Activated naive CD8-positive, alpha-beta T cell treated with anti-CD3 and anti-CD28 coated beads for 36 hours (primary cell): ENCODE measurements at places on chromosomes 3 and 15. TPM values are rescaled to one million over a fixed set of nuclear protein-coding genes. Genes with fewer than 3 reads are reported as not detected.

The CHRM5 gene
- total RNA-seq = not detected

DNA sequence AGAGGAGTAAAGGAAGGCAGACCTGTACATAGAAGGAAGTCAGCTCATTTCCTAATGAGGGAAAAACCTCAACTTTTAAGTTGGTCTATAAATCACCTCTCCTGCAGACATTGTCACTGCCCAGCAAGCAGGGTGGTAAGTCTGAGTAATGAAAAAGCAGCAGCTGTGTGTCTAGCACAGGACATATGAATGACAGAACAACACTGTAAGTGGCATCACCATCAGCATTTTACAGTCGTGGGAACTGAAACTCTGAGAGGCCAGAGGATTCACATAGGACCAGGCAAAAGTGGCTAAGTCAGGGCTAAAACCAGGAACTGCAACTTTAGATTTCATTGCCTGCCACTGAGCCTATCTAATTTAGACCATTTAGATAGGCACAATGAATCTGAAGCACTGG, 235.6 kb downstream of the CLSTN2 start:
- peaks cover 10% of the 10 kb centered on the region for H3K27me3 ChIP-seq
- no peak overlapping the region for H3K27ac ChIP-seq
- no peak for DNase-seq
- H3K4me3 ChIP-seq = no peak overlapping the region

GRCh38 chr15:38186507-38186906, 66.1 kb upstream of the SPRED1 start:
- no peak overlapping the region for H3K27ac ChIP-seq
- H3K27me3 ChIP-seq = peaks cover 34% of the 10 kb centered on the region
- H3K4me3 ChIP-seq = no peak overlapping the region
- H3K36me3 ChIP-seq = no peaks in the 10 kb centered on the region
- H3K4me1 ChIP-seq = no peaks in the 10 kb centered on the region

- H3K27ac ChIP-seq = no peak overlapping the region
- no peaks in the 10 kb centered on the region for H3K36me3 ChIP-seq
- no peak overlapping the region for H3K4me3 ChIP-seq
Measured at GRCh38 chr3:170732660-170733245, 137.2 kb downstream of the RPL22L1 start.

- H3K27me3 ChIP-seq = no peaks in the 10 kb centered on the region
- H3K4me3 ChIP-seq = no peak overlapping the region
- no peak overlapping the region for H3K27ac ChIP-seq
- no peak for DNase-seq
- H3K36me3 ChIP-seq = peaks cover 33% of the 10 kb centered on the region
Measured at GRCh38 chr15:68126396-68126795, 72.3 kb downstream of the PIAS1 start.

The NXPE3 gene
- 22.5 TPM for total RNA-seq

The KLF13 gene
- total RNA-seq = 111 TPM

DNA sequence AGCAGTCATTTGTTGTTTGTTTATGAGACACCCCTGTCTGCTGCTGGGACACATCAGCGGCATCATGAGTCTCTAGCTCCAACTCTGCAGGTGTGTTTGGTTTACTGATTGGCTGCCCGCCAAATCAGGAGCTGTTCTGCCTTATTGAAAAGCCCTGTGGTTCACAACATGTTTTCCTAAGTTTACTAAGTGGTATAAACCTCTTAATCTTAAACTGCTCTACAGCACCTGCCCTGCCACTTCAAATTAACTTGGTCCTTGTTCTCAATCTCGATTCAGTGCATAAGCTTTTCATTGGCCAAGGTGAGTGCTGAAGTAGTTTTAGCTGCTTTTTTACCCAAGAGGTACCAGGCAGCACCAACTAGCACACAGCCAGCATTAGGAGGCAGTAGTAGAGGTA, 77.8 kb upstream of the WDR72 start:
- H3K27ac ChIP-seq = no peak overlapping the region
- no peak overlapping the region for H3K4me3 ChIP-seq
- no peak for DNase-seq
- peaks cover under 1% of the 10 kb centered on the region for H3K27me3 ChIP-seq

The C3orf22 gene
- not detected for total RNA-seq

DNA sequence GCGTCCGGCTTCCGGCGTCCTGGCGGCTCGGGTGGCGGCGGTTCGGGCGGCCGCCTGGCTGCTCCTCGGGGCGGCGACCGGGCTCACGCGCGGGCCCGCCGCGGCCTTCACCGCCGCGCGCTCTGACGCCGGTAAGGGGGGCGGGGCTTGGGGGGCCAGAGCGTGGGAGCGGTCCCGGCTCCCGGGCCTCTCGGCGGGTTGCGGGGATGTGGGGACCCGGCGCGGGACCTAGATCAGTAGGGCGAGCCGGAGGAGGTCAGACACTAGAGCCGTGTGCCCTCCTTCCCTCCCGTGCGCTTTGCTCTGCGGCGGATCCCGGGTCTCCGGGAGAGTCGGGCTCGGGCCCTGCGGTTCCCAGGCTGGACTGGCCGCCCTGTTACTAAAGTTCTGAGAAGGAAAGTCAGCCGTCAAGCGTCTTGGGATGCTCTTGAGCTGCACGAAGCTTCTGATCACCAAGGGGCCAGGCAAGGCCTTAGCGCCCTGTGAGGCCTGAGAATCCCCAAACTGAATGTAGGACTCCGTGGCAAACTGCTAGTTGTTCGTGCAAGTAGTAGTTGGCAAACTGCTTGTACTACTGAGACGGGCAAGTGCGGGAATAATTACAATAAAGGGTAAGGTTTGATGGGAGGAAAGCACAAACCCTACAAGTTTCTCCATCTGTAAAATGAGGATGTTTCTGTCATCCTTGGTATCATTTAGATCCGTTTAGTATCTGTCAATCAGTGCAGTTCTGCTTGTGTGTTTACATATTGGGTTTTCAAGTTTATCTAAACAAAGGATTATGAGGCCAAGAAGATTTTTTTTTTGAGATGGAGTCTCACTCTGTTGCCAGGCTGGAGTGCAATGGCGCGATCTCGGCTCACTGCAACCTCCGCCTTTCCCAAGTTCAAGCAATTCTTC, 587 bp downstream of the PIGX start:
- H3K36me3 ChIP-seq = peaks cover 8% of the 10 kb centered on the region
- H3K4me3 ChIP-seq = peak overlapping the region; percentile 82
- H3K27me3 ChIP-seq = no peaks in the 10 kb centered on the region
- no peak for DNase-seq
- H3K27ac ChIP-seq = peak overlapping the region; percentile 83

GRCh38 chr3:117047951-117048705, 338.5 kb downstream of the TUSC7 start:
- no peaks in the 10 kb centered on the region for H3K27me3 ChIP-seq
- H3K36me3 ChIP-seq = no peaks in the 10 kb centered on the region
- H3K4me1 ChIP-seq = no peaks in the 10 kb centered on the region
- H3K4me3 ChIP-seq = no peak overlapping the region
- DNase-seq = no peak

The SEMA3G gene
- total RNA-seq = 0.19 TPM
